ENCODE measurements at places on chromosomes 5 and 9.

DNA sequence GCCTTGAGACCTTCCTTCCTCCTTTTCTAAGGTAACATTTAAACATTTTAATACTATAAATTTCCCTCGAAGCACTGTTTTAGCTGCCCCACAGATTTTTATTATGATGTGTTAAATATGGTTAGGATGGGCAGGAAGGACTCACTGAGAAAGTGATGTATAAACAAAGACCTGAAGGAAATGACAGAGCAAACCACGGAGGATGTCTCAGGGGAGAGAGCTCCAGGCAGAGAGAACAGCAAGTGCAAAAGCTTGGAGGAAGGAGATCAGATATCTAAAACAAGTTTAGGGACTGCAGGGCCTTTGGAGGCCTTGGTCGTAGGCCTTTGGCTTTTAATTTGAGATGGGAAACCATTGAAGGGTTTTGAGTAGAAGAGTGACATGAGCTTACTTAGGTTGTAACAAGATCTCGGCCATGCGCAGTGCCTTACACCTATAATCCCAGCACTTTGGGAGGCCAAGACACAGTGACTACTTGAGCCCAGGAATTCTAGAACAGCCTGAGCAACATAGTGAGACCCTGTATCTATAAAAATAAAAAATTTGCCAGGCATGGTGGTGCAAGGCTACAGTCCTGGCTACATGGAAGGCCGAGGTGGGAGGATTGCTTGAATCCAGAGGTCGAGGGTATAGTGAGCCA lies 35.5 kb upstream of the LRRTM2 start:
- no peak for DNase-seq

DNA sequence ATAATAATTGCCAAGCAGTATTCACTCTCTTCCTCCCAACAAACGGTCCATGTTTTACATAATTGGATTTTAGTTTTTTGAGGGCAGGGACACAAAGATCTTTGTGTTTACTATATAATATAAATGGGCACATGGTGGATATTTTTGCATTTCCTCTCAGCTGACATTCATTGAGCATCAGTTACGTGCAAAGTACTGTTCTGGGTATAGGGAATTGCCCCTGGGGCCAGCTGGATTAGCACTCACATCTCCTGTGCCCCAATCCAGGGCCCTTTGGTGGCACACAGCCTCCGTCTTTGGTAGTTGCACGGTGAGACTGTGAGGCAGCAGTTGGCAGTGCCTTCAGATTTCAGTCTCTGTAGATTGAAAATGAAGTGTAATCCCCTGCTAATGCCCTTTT lies 1.6 kb downstream of the TDRD7 start:
- DNase-seq = no peak

DNA sequence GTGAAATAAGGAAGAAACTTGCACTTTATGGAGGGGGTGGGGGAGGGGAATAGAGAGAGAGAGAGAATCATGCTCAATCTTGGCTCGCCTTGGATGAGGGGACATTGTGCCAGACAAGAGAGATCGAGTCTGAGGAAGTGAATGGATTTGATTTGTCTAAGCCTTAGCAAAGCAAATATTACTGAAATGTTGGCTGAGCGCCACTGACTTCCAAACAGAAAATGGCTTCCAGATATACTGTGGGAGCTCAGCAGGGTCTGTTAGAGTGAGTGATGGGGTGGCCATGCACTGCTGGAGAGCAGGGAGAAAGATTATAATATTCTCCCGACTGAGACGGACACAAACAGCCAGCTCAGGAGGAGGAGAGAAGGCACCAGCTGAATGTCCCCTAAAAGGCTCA lies 34.5 kb downstream of the BRINP1 start:
- DNase-seq = no peak

DNA sequence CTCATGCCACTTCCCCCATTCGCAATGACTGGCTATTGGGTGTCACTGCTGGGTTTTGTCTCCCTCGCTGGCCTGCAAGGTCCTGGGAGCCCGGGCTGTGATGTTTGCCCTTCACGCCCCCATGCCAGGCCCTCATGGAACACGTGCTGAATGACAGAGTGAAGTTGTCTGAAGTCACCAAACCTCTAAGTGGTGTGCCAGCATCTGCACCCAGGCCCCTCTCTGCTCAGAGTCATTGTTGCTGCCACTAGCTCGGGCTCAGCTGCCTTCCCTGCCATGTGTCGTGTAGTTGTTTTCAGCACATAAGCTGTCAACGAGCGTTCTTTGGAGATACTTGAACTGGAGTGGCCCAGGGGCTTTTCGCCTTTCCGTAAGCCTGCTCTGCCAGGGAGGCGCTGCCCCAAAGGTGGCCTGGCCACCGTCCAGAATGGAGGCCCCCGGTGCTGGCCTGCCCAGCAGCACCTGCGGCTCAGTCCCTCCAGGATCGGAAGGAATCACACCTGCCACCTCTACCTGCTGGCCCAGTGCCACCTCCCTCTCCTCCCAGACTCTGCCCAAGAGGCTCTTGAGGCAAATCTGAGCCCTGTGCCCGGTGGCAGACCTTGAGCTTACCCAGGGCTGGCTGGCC lies 250.1 kb downstream of the PBX3 start:
- no peak for DNase-seq

DNA sequence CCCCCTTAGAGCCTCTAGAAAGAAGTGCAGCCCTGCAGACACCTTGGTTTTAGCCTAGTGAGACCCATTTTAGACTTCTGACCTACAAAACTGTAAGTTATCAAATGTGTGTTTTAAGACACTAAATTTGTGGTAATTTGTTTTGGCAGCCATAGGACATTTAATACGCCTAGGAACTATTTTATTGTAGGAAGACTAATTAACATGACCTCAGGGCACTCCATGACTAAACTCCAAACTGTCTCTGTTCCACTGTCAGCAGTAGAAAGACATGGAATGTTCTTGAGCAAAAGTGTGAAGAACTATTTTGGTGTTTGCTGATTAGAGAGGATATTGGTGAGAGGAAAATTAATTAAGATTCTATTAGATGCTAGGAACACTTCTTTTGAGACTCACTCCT lies 4.1 kb upstream of the APC start:
- DNase-seq = no peak

DNA sequence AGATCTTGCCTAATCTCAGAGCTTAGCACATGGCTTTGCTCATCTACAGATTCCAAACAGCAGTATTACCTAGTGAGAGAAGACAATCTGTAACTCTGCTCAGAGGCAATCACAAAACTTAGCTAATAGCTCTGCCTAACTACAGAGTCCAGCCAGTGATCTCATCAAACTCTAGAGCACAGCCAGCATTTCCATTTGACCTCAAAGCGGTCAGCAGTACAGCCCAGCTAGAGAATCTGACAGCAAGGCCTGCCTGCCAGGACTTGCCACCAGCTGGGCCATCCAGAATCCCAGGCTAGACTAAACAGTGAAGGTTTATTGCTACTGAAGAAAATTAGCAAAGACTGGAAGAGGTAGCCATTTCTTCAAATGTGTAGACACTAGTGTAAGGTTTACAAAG lies 217.9 kb upstream of the VLDLR start:
- no peak for DNase-seq

Data from iPS-NIHi11 (cell line).